ENCODE measurements at places on chromosomes 5 and 9.
A peak's percentile ranks its signal among the peaks of the same experiment; 100 is the strongest.

DNA sequence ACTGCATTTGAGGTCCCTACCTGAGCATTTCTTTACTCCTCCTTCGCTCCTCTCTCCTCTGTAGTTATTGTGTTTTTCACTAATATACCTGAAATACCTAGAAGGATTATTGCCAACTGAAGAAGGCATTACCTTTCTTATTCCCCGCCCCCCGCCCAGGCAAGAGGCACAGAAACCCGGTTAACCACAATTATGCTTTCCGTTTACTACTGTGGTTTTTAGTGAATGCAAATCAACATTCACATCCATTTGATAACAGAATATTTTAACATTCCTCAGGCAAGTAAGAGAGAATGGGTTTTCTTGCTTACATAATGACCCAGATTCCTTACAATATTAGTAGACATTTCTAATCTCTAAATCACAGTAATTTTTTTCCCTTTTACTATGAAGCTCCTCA, 136.9 kb downstream of the PCSK5 start:
- no peak for DNase-seq

DNA sequence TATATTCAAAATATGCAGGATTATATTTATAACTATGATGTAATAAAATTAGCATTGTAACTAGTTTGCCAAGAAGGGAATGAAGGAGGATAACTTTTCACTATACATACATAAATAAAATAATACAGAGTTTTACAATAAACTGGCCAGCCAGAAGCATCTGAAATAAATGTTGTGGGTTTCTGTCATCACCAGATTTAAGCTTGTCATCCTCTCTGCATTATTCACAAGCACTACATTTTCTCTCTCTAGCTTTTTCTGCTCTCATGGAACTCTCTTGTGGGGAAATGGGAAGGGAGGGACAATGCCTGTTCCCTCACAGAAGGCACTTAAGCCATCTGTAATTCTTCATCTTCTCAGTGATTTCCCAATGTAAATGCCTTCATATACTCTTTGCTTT, 626.8 kb downstream of the SEMA5A start:
- DNase-seq: no peak

DNA sequence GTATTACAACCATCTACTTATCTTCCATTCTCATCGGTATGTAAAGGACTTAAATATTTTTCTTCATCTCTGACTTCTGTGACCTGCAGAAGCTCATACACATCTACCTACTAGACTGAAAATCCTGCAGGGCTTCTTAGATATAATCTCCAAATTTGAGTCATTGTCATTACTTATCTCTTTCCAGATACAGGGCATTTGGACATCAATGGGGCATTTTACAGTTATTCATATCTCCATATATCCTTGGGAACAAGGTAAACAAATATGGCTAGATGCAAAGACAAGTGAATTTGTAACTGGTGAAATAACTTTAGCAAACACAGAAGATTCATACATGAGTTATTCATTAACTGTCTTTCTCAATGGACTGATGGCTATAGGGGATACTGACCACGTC, 37.7 kb upstream of the IL7R start:
- no peak for DNase-seq

DNA sequence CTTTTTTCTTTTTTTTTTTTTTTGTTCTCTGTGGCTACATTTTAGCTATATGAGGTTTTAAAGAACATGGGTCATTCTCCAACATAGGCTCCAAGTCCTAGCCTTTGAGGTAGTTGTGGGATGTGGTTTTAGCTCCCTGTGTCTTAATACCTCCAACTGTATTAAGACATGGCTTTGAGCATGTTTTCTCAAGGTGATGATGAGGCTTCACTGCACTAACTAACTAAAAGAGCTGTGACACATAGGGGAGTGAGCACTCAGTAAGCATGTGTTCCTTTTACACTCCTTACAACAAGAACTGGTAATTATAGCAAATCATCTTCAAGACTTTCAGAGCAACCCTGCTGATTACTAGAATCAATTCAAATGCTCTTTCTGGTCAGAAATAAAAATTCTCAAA, 333.6 kb upstream of the CCNH start:
- no peak for DNase-seq

GRCh38 chr9:20197976-20198685, 409.3 kb upstream of the SLC24A2 start:
- no peak for DNase-seq

- no peak for DNase-seq
These were observed 24.1 kb downstream of the SARDH start for GRCh38 chr9:133713960-133714495.

- no peak for DNase-seq
These were observed 29.4 kb downstream of the OLFM1 start for GRCh38 chr9:135116881-135117280.

DNA sequence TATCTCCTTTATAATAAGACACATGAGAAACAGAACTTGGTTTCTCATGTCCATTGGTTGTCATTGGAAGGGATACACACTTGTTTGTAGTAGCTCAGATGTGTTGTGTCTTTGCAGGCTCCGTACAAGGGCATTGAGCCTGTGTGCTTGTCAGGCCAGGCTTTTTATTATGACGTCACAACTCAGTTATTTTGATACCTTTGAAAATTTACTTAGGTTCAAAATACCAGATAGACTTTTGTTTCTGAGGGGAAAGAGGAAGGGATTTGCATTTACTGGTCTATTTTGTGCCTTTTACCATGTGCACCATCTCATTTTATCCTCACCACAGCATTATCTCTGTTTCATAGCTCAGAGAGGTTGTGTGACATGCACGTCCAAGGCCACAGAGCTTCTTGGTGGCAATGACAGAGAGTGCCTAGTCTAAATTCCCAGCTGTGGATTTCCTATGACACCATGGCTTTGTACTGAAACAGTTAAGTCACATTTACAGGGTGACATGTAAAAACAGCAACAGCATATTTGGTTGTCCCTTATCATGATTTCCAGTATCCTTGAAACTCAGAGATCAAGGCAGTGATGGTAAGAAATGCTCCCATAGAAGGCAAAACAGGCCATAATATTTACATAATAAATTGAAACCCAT, 268.7 kb downstream of the AOPEP start:
- no peak for DNase-seq

GRCh38 chr9:129671519-129671918, 6.1 kb downstream of the PRRX2 start:
- no peak for DNase-seq

- no peak for DNase-seq
These were observed 10.5 kb downstream of the CDHR2 start for GRCh38 chr5:176559683-176560082.

- DNase-seq: peak; percentile 42
These were observed 735 bp upstream of the RPL26L1 start for GRCh38 chr5:172958331-172959046.

DNA sequence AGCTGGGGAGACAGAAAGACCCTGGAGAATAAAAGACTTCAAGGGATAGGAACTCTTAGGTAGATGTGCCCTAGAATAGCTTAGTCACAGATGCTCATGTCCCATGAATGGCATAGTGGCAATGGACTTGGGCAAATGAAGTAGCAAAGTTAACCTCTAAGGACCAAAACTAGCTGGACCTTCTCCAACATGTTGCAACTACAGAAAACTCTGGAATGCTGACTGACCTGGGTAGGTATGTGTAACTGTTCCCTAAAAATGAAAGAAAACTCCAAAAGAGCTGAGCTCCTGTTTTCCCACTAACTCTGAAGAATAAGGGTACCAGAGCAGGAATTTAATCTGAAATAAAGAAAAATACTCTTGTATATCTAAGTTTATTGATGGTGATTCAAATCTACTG, 12.5 kb upstream of the LPAR1 start:
- DNase-seq: no peak

GRCh38 chr5:158538506-158539074, 561.1 kb downstream of the EBF1 start:
- no peak for DNase-seq

GRCh38 chr5:116231288-116231687, 146.5 kb downstream of the COMMD10 start:
- DNase-seq: no peak

- DNase-seq: no peak
These were observed 24.4 kb downstream of the ZNF474 start for GRCh38 chr5:122153774-122154173.

GRCh38 chr9:77177894-77178794, 810 bp downstream of the VPS13A start:
- DNase-seq: peak; percentile 15
